ENCODE measurements at places on chromosomes 1 and 21.

GRCh38 chr1:226526801-226527595, 21.6 kb upstream of the STUM start:
- DNase-seq = no peak

DNA sequence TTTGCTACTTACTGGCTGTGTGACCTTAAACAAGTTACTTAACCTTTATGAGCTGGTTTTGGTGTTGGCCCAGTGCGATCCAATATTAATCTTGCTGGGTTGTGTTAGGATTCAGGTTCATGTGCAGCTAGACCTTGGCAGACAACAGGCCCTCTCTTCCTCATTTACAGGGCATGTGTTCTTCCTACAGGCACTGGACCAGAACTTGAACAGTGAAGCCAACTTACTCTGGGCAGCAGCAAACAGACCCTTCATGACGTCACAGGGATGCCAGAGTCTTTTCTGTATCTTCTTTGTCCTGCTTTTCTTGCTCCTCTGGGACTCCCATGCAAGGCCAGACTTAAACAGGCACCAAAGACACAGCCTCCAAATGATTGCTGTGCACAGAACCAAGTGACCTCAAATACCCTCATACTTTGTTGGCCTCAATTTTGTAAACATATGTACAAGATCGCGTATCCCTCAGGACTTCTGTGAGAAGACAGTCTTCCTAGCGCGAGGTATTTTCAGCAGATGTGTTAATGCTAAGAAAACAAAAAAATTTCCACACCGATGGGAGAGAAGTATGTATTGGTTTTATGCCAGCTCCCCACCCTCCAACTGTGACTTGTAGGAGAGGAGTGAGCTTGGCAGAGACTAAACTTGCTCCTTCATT, 73.7 kb downstream of the URB2 start:
- no peak for DNase-seq

- DNase-seq = no peak
Observed at GRCh38 chr1:181090641-181091126, 2.2 kb downstream of the IER5 start.

DNA sequence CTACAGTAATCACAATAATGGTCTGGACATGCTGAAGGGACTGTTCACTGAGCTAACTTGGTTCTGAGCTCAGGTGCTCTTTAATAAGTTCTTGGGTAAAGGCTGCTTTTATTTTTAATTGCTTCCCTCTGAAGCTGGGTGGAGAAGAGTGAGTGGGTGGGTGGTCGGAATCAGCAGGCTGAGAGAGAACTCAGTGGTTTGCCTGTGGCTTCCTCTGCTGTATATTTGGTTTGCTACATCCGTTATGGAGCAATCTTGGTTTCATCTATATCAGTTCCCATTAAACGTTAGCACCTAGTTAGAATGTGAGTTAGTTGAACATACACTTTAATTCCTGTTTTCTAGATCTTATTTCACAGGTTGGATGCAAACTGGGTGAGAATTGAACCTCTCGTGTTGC, 23.3 kb downstream of the CNIH4 start:
- DNase-seq = no peak

DNA sequence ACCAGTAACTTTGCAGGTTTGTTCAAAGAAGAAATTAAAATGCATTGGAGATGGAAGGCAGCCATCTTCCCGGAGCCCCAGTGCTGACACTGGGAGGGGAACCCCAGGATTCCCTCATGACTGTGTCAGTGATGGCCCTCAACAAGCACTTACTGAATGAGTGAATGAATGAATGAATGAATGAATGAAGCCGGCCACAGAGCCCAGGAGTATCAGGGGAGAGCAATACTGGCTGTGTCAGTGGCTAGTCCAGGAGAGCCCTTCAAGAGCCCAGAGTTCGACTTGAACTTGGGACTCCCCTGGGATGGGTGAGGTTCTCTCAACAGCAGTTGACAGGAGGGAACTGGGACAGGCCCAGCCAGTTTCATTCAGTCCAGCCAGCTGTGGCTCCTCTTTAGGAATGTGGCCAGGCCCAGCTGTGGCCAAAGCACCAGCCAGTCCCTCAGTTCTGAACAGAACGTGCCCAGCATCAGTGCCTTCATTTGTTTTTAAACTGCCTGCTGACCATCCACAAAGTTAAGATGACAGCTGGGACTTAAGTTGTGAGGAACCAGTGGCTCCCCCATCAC, 9.2 kb upstream of the ERG start:
- DNase-seq = no peak

- no peak for DNase-seq
Observed at GRCh38 chr1:19400875-19401534, 84.3 kb downstream of the CAPZB start.

DNA sequence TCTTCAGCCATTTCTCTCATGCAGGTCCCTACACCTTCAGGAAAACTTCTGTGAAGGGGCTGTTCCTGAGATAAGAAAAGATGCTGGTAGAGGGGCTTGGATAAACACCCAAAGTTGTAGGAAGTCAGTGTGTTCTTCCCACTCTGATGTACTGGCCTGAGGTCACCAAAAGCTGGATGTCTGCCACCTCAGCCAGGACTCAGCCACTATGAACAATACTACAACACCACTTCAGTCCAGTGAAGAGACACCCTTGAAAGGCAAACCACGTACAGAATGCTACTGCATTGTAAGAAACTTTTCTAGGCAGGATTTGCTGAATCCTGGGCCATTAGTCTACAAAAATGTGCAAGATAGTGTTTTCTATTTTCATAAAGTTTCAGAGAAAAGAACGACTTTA, 2.4 kb downstream of the PTPN14 start:
- DNase-seq = peak; percentile 12

DNA sequence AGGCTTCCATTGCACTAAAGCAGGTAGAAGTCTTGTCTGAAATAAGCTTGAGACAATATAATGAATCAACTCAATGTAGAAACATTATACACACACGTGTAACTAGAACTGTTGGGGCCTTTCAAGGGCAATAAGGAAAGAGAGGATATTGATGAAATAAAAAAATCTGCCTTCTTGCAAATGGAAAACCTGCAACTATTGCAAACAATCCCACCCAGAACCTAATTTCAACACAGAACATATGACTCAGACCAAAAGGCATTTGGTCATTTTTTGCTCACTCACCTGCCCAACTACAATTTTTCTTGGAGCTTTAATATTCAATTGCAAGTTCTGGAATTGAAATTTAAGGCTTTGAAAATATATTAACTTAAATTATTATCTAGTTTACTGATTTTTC, 900.1 kb downstream of the TTLL7 start:
- no peak for DNase-seq

DNA sequence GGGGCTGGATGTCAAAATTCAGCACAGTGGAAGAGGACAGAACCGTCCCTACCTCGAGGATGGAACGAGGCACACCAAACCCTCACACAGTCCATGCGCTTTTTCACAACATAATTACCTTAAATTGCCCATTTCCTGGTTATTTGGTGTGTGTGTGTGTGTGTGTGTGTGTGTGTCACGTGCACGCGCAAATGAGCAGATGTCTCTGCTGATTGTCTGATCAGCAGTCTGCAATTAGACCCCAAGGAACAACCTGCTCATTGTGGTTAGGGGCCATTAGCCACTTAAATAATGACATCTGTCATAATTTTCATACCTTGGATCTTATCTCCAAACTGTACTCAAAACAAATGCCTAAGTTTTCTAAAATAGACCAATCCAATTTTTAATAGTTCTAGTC, 23.2 kb downstream of the AVPR1B start:
- no peak for DNase-seq

DNA sequence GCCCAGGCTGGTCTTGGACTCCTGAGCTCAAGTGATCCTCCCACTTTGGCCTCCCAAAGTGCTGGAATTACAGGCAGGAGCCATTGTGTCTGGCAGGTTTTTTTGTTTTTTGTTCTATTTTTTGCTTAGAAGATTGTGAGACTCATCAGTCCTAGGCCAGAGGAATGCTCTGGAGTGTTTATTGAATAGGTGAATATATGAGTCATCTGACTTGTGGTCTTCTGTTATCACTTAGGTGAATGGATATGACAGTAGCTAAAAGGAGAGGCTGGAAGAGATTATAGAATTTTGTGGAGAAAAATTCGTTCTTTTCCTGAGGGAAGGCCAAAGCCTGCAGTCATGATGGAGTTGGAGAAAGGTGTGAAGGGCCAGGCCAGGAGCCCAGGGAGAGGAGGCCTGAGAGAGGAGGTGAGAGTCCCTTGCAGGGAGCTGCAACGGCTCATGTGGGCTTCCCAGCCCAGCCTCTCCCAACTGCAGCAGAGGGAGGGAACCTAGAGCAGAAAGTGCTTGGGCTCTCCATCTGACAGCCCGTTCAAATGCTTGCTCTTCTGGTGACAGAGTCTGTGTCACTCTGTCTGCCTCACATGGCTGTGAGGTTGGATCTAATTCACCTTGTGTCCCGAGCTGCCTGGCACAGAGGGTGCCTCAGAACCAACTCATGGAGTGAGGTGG, 31.6 kb upstream of the ACOT11 start:
- DNase-seq = peak; percentile 44

GRCh38 chr1:9573723-9574122, 15.0 kb upstream of the TMEM201 start:
- peak; percentile 20 for DNase-seq

DNA sequence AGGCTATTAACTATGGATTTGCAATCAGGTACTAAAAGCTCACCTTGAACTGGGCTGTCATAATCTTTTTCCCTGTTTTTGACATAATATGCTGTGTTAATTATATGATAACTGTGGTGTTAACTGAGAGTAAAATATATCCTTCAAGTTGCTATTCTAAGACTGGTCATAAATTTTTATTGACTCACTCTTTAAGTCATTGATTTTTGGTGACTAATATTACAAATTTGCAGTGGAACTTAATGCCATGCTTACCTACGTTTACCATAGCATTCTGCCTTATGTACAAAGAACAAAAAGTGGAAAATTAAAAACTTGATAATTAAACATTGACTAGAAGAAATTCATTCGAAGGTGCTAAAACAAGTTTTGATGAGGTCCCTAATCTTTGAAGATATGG, 872.4 kb downstream of the BRINP3 start:
- DNase-seq = no peak

DNA sequence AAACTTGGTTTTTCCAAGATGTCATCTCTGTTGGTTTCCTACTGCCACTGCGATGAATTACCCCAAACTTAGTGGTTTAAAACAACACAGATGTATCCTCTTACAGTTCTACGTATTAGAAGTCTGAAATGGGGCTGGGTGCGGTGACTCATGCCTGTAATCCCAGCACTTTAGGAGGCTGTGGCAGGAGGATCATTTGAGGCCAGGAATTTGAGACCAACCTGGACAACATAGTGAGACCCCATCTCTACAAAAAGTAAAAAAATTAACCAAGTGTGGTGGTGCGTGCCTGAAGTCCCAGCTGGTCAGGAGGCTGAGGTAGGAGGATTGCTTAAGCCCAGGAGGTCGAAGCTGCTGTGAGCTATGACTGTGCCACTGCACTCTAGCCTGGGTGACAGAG, 57.2 kb upstream of the GRHL3 start:
- DNase-seq = no peak

- peak; percentile 9 for DNase-seq
Observed at GRCh38 chr1:115428676-115429075, 90.6 kb upstream of the NGF start.

DNA sequence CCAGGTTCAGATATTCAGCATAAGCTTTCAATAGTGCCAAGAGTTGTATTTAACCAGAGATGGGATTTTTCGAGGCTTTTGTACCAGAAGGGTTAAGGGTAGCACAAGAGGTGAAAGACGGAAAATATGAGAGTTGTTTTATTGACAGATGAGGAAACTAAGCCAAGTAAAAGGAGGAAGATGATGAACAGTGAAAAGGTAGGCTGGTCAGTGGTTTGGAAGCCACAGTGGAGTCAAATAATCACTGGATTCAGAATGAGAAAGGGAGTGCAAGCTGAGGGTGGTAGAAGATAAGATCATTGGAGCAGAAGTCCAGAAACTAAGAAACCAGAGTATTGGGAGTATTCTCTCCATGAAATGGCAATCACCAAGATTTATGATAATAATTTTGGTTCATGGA, 45.7 kb downstream of the ANGPTL1 start:
- no peak for DNase-seq

DNA sequence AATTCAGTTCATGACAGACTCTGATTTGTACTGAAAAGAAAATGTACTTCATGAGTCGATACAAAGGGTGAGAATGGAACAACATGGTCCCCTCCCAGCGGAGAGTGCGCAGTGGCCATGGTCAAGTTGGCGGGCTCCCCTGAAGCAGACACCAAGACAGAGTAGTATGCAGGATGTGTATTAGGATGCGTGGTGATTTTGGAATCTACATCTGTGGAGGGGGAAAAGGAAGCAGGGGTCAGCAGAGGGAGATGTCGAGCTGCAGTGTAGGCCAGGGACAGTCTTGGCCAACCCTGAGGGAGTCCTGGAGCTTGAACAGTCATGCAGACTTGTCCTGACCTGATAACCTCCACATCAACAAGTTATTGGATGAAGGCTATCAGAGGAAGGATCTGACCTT, 481.0 kb downstream of the OMA1 start:
- DNase-seq = no peak

DNA sequence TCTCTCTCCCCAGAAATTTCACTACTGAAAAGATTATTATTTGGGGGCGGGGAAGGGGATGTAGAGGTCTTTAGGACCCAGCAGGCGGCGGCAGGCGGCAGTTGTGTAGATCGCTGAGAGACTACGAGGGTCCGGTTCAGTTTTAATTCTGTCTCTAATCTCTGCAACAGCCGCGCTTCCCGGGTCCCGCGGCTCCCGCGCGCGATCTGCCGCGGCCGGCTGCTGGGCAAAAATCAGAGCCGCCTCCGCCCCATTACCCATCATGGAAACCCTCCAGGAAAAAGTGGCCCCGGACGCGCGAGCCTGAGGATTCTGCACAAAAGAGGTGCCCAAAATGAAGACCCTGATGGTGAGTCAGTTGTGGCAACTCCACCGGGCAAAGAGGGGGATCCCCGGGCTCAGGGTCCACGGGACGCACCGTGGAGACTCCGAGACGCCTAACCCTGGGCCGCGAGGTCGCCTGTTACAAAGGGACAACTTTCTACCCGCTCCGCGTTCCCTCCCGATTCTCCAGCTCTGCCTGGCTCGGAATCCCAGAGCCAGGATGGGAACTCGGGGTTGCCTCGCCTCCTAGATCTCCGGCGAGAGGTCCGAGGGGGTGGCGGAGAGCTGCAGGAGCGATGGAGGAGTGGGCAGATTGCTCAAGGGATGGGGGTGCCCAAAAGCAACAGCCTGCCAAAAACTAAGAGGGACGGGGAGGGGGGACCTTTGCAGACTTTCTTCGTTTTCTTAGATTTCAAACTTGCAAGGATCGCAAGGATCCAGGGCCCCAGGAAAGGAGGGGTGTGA, at the start of gene ST6GALNAC5:
TSS of gene ST6GALNAC5 (plus strand) at position 139 of the 789 bp plus-strand sequence.
- no peak for DNase-seq

- DNase-seq = no peak
Observed at GRCh38 chr1:92045766-92046495, 16.1 kb downstream of the EPHX4 start.

GRCh38 chr1:94284476-94284875, 47.1 kb upstream of the ARHGAP29 start:
- DNase-seq = no peak
